ENCODE measurements at places on chromosomes 6 and 20.

GRCh38 chr6:144013486-144013909, 5.4 kb upstream of the PLAGL1 start:
- no peak for DNase-seq

DNA sequence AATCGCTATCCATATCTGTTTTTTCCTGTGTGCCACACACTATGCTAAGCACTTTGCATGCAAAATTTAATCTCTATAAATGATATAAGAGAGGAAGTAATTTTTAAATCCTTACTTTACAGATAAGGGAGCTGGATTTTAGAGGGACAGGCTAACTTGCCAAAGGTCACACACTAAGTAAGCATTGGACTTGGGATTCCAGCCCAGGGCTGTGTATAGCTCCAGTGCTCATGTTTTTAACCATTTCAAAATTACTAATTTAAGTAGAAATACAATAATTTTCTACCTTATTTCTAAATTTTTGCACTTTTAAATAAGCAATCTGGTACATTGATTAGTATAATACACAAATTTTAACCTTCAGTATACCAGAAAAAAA, 144.6 kb downstream of the UST start:
- no peak for DNase-seq

DNA sequence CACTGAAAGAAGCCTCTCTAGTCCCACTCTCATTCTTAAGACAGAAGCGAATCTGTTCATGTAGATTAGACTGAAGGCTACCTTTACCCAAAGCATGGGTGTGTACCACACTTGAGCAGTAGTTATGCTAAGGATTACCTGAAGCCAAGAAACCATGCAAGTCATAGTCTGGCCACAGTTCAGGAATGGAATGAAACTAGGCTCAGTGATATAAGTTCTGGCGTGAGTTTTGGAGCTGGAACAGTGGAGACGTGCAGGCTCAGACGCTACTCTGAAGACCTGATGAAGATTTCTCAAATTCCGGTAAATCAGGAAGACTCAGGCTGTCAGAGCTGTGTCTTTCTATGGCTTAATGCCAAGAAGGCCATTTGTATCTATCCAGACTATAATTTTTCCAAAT, 219.9 kb downstream of the HDGFL1 start:
- DNase-seq: no peak

GRCh38 chr6:81933608-81934051, 181.1 kb upstream of the TENT5A start:
- DNase-seq: no peak

- DNase-seq: no peak
Observed at GRCh38 chr20:10006447-10007090, 28.2 kb upstream of the ANKEF1 start.

DNA sequence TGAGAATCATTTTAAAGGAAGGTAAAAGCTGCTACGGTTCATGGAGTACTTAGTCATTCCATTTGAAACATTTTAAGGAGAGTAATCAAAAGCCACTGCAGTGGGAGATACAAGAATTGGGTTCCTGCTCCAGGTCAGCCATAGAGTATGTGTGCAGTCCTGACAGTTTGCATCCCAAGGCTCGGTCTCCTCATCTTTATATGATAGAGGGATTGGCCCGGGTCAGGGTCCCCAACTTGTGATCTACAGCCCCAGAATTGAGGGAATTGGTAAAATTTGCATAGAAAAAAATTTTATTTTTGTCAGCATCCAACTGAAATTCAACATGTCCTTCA, 147.4 kb upstream of the PRND start:
- DNase-seq: no peak

- DNase-seq: no peak
Observed at GRCh38 chr6:96227135-96227534, 211.4 kb downstream of the FUT9 start.

DNA sequence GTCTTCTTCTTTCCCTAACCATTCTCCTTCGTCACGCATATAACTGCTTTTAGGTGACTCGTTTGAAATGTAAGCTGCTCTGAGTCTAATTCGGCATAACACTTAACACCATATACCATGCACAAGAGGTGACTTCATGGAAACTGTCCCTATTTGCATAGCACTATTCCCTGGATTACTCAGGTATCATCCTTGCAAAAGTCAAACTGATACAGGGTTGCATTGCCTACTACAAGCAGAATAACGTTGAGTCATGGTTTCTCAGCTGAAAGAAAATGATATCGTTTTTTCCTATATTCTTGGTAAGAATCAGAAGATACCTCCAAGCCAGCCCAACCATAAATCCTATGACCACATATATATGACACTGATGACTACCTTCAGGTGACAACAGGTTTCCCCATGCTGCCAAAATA, 227.5 kb downstream of the ATXN1 start:
- DNase-seq: no peak

- DNase-seq: no peak
Observed at GRCh38 chr20:62374331-62375152, 7.4 kb upstream of the LAMA5 start.

- DNase-seq: no peak
Observed at GRCh38 chr20:54407459-54407858, 67.9 kb upstream of the DOK5 start.

GRCh38 chr6:7073821-7074525, 33.8 kb upstream of the RREB1 start:
- no peak for DNase-seq

DNA sequence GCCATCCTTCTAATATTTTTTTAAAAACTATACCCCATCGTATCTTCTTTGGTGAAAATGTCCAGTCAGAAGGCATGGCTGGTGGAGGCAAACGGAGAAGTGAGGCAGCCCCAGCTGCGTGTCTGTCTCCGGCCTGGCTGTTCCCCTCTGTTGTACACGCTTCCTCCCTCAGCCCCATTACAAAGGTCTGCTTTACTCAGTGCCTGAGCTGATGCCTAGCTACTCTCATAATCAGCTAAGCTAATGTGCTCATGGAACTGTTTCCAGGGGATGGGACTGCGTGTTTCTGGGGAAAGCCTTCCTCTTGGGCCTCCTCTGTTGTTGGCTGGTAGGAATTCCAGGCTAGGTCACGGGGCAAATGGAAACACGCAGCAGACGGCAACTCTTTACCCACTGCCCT, 67.3 kb downstream of the PPP1R3G start:
- DNase-seq: peak; percentile 15

GRCh38 chr20:23090147-23090546, 4.0 kb upstream of the CD93 start:
- DNase-seq: no peak

DNA sequence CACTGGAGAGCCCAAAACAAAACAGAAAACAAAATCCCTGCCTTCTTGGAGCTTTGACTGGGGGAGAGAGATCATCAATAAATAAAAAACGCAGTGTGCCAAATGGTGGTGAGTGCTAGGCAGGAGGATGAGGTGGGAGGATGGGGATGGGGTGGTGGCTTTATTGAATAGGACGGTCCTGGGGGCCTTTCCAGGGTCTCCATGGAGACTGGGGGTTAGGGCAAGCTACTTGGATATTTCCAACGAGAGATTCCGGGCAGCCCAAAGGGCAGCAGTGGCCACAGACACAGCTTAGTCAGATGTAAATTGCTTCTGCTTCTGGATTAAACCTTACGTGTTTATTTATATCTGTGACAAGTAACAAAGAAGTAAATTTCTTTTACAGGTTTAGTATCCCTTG, 700.1 kb downstream of the QKI start:
- DNase-seq: no peak

GRCh38 chr6:1230689-1231605, 81.0 kb upstream of the FOXQ1 start:
- no peak for DNase-seq

GRCh38 chr6:32700391-32701040, 34.1 kb upstream of the HLA-DQB1 start:
- DNase-seq: peak; percentile 5

GRCh38 chr6:21769968-21770367, 176.4 kb downstream of the SOX4 start:
- DNase-seq: no peak

- no peak for DNase-seq
Observed at GRCh38 chr6:33279971-33280511, 3.1 kb downstream of the B3GALT4 start.

- DNase-seq: no peak
Observed at GRCh38 chr6:67775333-67775732, 859.7 kb upstream of the ADGRB3 start.

- DNase-seq: no peak
Observed at GRCh38 chr6:47377971-47378370, 68.3 kb upstream of the TNFRSF21 start.

DNA sequence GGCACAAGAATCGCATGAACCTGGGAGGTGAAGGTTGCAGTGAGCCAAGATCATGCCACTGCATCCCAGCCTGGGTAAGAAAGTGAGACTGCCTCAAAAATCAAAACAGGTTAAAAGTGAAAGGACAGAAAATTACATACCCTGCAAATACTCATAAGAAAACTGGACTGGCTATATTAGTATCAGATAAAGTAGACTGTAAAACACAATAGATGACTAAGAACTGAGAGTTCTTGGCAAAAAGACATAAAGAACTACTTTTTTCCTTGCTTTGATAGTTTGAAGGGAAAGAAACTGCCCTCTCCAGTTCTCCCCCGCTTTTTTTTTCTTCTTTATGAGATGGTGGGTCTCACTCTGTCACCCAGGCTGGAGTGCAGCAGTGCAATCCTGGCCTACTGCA, 17.0 kb downstream of the SNX3 start:
- no peak for DNase-seq

DNA sequence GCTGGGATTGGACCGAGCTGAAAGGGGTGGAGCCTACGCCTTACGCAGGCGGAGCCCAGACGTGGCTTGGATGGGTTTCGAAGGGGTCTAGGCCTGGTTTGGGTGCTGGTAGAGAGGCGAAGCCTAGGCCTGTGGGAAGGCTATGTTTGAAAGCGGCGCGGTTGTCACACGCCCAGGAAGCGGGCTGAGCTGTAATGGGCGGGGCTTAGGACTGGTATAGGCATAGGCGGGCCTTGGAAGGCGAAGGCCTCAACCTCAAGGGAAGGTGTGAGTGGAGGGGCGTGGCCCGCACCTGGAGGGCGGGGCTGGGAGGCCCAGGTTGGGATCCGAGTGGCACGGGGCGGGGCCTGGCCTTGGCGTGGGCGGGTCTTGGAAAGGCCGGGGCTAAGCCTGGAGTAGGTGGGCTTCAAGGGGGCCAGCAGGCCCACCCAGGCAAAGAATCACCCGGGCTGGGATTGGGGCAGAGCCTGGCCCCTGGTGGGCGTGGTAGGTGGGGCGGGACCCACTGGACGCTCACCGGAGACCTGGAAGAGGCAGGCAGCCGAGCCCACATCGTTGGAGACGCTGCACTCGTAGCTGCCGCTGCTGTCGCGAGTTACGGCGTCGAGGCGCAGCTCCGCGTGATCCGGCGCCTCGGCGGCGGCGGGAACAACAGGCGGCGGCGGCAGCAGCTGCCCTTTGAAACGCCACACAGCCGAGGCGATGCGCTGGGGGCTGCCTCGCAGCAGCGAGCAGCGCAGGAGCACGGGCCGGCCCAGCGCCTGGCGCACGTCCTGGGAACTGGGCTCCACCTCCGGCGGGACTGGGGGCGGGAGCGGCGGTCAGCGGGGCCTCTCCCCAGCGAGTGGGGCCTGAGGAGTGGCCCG, 49.0 kb downstream of the MDGA1 start:
- no peak for DNase-seq

- DNase-seq: no peak
Observed at GRCh38 chr20:34493646-34494045, 22.6 kb upstream of the DYNLRB1 start.

DNA sequence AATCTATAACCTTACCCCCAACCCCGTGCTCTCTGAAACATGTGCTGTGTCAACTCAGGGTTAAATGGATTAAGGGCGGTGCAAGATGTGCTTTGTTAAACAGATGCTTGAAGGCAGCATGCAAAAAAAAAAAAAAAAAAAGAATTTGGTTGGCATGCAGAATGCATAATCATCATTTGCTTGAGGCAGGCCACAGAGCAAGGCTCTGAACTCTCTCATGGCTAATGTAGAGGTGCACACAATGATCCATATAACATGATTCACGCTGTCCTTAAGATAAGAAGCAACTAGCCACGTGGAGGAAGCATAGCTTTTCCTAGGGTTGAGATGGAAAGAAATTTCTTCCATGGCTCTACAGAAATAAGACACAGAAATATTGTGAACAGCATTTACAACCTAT, 27.6 kb upstream of the RPN2 start:
- no peak for DNase-seq

DNA sequence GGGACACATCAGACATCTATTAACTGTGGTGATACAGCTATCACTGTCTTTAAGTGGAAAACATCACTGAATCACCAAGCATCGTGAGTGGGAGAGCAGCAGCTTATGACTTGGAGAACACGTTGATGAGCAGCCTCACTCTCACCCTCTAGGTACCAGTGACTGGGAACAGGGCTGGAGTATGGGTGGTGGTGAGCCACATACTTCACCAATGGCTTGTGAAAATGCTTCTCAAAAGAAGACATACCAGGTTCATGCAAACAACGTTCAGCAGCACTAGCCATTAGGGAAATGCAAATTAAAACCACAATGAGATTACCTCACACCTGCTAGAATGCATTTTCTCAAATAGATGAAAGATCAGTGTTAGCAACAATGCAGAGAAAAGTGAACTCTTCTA, 25.3 kb downstream of the SNX5 start:
- no peak for DNase-seq

GRCh38 chr6:164039954-164040375, 625.4 kb downstream of the QKI start:
- DNase-seq: no peak

DNA sequence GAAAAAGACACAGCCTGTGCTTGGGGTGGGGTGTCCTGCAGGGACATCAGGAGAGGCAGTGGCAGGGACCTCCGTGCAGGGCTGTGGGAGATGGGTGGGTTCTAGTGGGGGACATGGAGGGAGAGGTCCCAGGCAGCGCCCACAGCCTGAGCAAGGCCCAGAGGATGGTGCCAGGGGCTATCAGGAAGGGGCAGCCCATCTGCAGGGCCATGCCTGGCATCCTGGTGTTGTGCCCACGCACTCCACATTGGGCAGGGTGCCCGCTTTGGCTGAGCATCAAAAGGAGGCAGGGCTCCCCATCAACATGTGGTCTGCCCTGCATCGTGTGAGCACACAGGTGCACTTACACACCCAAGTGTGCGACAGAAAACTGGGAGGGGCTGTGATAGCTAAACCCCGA, 184.3 kb upstream of the SNX9 start:
- DNase-seq: no peak

- no peak for DNase-seq
Observed at GRCh38 chr6:3013486-3013885, 13.8 kb downstream of the NQO2 start.

- DNase-seq: no peak
Observed at GRCh38 chr6:96611342-96611991, 48.5 kb downstream of the FHL5 start.

DNA sequence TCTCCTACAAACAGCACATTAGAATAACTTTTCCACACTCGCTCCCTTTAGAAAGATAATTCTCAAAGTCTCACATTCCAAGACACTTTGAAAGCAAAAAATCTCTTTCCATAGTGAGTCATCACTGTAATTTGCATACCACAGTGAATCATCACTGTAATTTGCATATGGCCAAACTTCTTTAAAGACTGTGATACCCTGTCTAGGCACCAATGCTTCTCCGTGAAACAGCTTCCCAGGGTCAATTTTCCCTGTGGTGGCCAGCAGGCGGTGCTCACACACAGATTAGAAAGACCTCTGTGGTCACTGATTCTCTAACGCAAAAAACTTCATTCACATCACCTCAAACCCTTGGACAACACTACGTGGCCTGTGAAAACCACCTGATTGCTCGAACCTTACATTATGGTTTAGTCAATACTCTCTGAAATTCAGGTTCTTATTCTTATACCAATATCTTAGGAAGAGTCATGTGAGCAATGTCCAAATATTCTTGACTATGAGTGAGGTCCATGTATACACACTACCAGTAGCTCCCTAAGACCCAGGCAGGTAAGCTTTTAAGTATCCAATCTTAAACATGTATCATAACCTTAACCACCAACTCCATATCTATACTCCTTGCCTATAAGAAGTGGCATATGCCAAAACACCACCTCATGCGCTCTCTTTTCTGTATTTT, 78.5 kb upstream of the PHACTR1 start:
- DNase-seq: no peak
